Foreskin fibroblast (primary cell): ENCODE measurements at places on chromosomes 5 and 9.
A peak's percentile ranks its signal among the peaks of the same experiment; 100 is the strongest.

DNA sequence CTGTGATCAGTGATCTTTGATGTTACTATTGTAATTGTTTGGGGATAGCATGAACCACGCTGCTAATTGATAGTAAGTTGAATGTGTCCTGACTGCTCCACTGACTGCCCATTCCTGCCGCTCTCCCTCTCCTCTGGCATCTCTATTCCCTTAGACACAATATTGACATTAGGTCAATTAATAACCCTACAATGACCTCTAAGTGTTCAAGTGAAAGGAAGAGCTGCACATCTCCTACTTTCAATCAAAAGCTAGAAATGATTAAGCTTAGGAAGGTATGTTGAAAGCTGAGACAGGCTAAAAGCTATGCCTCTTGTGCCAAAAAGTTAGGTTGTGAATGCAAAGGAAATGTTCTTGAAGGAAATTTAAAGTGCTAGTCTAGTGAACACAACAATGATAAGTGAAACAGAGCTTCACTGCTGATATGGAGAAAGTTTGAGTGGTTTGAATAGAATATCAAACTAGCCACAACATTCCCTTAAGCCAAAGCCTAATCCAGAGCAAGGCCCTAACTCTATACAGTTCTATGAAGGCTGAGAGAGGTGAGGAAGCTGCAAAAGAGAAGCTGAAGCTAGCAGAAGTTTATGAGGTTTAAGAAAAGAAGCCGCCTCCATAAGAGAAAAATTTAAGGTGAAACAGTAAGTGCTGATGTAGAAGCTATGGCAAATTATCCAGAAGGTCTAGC, 12.9 kb downstream of the CLINT1 start:
- DNase-seq: no peak

DNA sequence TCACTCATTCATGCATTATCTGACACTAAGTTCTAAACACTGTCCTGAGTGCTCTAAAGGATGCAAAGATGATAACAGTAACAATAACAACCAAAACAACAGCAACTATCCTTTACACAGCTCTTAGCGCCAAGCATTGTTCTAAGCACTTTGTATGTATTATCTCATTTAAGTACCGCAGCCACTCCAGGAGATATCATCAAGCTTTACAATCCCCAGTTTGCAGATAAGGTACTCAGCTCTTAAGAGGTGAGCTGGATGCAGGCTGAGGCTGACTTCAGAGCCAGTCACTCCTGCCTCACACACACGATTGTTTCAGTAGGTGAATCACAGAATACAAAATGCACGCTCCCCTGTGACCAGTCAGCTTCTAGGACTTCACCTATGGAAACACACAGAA, 141.8 kb downstream of the PAX5 start:
- no peak for DNase-seq

- DNase-seq: peak; percentile 23
Measured at GRCh38 chr5:109099081-109099480, 310.7 kb downstream of the PJA2 start.

DNA sequence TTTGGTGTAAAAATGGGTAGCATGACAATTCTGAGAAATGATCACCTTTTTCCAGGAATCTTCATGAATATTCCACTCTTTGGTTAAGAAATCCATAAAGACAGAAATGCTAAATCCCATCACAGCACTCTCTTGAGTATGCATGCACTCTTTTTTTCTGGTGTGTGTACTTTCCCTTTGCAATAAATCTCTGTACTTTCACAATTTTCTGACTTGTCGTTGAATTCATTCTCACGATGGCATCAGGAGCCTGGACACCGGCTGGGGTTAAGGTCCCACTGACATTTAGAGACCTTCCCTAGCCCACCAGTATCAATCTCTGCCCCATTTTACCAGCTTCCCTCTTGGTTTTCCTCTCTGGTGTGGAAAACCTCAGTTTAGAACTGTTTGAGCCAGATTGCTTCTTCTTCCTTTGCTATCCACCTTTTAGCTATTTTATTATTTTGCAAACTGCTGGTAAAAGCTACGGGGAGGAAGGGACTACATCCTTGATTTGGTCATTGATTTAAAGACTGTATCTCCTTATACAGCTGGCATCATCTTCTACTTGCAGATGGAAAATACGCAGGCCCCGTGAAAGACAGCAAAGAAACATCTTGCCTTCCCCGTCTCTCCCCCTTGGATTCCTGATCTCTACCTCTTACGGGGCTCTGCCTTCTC, 59.9 kb upstream of the ZFR start:
- no peak for DNase-seq

DNA sequence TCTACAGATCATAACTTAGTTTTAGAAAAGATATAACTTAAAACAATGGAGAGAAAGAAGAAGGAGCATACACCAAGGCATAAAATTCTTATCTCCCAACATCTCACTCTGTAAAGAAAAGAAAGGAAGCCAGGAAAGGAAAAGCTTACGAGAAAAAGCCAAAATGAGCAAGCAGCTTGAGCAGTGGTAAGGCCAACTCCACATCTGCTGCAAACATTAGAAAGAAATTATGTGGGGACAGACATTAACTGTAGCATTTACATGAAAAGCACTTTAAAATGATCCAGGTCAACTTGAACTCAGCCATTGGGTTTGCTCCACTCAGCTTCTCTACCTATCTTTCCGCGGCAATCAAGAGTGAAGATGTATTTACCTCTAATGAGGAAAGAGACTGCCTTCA, 176.9 kb downstream of the BNC2 start:
- no peak for DNase-seq

DNA sequence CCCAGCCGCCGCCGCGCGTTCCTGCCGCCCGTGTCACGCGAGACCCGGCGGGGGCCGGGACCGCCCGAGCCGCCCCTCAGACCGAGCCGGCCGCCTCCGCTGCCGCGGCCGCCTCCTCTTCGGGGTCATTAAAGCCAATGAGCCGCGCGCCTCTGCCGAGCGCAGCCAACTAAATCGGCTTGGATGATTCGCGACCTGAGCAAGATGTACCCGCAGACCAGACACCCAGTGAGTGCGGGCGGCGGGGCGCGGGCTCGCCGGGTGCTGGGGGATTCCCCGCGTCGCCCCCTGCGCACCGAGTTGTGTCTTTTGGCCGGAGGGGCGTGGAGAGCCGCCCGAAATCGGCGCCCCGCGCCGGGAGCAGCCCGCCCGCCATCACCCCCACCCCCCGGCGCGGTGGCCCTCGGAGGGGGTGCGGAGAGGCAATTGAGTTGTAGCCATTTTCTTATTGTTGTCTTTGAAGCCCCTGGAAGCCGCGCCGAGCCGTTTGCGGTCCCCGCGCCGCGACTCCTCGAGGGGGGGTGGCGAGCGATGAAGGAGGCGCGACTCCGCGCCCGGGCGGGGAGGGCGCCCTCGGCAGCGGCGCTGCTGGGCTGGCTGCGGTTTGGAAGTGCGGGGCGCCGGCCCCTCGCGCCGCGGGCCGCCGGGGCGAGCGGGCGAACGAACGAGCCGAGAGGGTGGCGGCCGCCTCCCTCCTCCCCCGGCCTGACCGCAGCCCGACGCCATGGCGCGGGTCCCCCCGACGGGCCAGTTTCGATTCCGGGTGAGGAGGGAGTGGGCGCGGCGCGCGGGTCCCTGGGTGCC, 1.0 kb downstream of the TLE4 start:
- DNase-seq: no peak

- peak; percentile 21 for DNase-seq
Measured at GRCh38 chr9:21102305-21102704, 24.6 kb upstream of the IFNB1 start.

- no peak for DNase-seq
Measured at GRCh38 chr9:70642341-70642740, 227.9 kb upstream of the KLF9 start.

DNA sequence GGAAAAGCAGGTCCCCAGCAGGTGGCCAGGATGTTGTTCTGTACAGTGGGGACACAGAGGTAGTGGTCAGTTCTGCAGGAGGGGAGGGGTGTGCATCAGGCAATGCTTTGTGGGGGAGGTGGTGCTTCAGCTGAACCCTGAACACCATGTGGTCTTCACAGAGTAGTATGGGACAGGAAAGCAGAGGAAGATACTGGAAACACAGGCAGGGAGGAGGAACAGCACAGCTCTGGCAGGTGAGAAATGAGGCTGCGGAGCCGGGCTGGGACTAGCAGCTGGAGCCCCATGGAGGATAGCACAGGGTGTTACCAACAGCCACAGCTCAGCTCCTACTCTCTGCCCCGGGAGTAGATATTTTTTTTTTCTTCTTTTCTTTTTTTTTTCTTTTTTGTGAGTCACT, 161.5 kb downstream of the ENTREP1 start:
- no peak for DNase-seq

DNA sequence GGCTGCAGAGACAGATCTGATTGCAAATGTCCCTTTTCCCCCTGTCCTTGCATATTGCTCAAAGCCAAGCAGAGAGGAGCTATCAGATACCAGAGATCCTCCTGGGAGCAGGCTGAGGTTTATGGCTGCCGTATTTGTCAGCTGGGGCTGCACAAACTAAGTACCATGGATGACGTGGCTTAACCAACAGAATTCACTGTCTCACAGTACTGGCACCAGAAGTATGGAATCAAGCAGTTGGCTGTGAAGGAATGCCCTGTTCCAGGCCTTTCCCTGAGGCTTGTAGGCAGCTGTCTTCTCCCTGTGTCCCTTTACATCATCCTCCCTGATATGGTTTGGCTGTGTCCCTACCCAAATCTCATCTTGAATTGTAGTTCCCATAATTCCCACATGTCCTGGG, 2.6 kb downstream of the CFAP90 start:
- peak; percentile 27 for DNase-seq

DNA sequence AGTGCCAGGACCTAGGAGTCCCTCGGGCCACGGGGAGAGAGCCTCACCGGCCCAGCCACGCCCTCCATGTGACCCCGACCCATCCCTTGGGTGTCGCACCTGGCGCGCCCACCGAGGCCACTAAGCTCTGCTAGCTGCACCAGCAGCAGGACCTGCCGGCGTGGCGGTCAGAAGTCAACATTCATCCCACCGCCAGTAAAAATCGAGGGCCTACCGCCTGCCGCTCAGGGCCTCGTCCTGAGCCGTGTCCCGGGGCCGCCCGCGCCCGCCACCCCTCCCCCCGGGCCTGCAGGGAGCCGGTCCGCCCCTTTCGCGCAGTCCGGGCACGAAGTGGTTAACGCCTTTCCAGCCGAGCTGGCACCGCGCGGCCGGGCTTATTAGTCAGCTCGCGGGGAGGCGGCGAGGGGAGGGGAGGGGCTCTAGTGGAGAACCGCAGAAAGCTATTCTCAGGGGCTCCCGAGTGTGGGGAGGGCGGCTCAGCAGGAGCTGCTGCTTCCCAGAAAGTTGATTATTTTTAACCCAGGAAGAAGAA, 124.4 kb downstream of the C9orf50 start:
- DNase-seq: peak; percentile 98

- no peak for DNase-seq
Measured at GRCh38 chr5:66671305-66671704, 75.1 kb downstream of the MAST4 start.

DNA sequence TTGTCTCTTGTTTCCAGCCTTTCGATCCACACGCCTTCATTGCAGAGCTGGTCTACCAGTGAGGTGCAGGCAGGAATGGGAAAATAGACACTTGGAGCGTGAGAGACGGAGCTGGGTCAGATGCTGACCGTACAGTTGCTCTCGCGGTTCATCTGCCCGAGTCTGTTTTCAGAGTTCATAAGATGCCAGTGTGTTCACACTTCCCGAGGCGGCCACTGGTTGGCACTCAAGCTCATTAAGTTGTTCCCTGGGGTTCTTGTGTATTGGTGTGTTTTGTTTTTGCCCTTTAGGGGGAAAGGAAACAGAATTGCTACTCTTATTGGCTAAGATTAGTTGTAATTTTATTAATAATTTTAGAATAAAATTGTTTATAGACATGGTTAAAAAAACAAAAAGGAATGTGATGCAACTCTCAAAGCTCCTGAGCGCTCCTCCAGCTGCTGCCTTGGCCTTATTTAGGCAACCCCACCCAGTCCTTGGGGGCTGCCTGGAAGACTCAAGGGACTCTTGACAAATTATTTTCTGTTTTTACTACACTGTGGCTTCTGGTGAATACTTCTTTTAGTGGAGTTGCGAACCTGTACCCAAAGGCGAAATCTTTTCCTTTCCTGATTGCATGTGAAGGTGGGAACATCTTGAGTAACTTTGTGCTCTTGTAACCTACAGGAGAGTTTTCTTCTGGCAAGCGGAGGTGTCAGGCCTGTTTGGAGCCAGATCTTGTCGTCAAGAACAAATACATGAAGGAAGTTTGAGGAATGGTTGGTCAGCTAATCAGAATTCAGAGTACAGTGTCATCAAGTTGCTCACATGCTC, 146.1 kb downstream of the MAST4 start:
- no peak for DNase-seq

- DNase-seq: no peak
Measured at GRCh38 chr5:58351190-58351589, 108.7 kb downstream of the PLK2 start.

DNA sequence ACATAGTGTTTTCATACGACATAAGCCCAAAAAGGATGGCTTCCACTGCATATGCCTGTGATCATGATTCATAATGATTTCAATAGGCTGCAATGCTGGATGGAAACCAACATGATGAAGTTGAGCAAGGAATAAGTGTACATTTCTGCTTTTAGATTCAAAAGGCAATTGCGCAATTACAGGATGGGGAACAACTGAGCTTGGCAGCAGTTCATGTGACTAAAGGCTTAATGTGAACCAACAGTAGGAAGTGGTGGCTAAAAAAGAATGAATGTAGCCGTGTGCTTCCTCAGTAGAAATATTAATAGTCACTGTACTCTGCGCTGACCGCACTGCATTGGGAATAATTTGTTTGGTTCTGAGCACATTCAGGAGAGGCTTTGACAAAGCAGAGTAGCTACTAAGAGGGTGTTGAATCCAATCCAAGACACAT, 51.2 kb downstream of the SLC1A3 start:
- peak; percentile 99 for DNase-seq

GRCh38 chr5:15366676-15367391, 133.1 kb upstream of the FBXL7 start:
- no peak for DNase-seq

DNA sequence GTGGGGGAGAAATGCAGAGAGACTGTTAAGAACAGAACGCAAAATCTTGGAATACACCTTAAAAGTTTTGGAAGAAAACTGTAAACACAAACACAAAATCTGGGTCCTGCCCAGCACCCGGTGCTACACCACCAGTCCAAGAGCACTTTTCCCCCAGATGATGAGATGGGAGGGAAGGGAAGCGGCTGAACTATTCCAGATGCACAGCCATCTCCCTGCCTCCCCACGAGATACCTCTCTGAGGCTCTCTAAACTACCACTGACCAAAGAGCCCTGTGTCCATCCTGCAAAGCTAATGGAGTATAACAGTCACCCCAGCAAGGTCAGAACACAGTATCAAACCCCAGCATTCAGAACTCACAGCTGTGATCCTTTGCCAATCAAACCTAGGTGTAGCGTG, 8.0 kb downstream of the SPARC start:
- no peak for DNase-seq

DNA sequence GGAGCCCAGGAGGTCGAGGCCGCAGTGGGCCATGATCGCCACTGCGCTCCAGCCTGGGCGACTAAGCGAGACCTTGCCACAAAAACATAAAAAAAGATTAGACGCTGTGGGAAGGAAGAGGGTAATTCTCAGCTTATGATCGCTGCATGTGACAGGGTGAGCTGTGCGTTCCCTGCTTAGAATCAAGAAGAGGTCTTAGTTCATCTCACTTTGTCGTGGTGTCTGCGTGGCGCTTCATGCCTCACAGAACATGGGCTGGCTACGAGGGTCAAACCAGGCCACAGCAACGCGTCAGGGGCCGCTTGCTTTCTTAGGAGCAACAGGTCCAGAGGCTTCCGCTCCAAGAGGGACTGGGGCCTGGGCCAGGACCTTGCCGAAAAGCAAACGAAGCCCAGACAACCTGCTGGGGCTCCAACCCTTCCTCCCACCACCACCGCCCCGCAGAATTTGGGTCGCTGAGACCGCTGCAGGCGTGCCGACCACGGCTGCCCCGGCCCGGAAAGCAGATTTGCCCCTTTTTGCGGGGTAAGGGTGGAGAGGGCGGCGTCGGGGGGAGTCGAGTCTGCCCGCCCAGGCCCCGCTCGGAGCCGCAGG, 10.0 kb upstream of the GRIN1 start:
- no peak for DNase-seq
